Epithelial cell of proximal tubule (primary cell): ENCODE measurements at places on chromosomes 4 and X. TPM values are rescaled to one million over a fixed set of nuclear protein-coding genes. Genes with fewer than 3 reads are reported as not detected.

- no peak for DNase-seq
Measured at GRCh38 chr4:17092736-17093437, 194.4 kb upstream of the LDB2 start.

DNA sequence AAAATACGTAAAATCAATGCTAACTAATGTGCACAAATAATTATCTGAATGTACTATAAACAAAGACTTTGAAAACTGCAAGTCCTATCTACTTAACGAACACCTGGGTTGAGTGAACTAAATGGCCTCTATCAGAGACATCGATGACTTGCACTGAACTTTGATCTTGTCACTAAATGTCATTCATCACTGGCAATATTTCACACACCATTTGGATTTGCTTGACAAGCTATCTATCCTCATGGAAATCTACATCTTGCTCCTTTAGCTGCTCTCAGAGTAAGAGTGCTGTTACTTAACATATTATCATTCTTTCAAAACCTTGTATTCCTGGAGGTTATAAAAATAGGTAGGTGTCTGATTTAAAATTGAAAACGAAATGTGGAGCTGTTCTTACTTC, 289.3 kb downstream of the TLL1 start:
- no peak for DNase-seq

Gene RPA4
- 0.65 TPM in 1 of 2 replicates, not detected in the other for total RNA-seq

- no peak for DNase-seq
Measured at GRCh38 chr4:26208237-26208994, 112.4 kb upstream of the RBPJ start.

DNA sequence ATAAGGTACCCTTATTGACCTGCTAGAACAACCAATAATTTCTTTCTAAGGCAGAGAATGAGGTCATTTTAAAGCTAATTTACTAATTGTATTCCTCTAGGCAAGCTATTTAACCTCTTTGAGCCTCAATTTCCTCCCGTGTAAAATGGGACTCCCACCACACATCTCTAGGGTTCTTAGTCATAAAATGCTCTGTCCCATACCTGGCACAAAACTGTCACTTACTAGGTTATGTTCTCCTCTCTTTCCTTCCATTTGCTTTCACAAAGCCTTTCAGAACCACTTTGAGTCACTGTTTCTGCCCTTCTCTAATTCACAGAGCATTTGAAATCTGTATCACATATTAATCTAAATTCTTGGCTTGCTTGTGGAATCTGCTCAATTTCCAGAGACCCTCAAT, 2.4 kb upstream of the GPR82 start:
- no peak for DNase-seq

- DNase-seq = no peak
Measured at GRCh38 chrX:45851434-45851991, 650.8 kb upstream of the DIPK2B start.
